ENCODE measurements at places on chromosomes 2 and 18.

GRCh38 chr2:75284345-75284744, 85.0 kb upstream of the TACR1 start:
- no peak for DNase-seq

- DNase-seq: no peak
Observed at GRCh38 chr2:224630659-224631550, 45.7 kb upstream of the CUL3 start.

DNA sequence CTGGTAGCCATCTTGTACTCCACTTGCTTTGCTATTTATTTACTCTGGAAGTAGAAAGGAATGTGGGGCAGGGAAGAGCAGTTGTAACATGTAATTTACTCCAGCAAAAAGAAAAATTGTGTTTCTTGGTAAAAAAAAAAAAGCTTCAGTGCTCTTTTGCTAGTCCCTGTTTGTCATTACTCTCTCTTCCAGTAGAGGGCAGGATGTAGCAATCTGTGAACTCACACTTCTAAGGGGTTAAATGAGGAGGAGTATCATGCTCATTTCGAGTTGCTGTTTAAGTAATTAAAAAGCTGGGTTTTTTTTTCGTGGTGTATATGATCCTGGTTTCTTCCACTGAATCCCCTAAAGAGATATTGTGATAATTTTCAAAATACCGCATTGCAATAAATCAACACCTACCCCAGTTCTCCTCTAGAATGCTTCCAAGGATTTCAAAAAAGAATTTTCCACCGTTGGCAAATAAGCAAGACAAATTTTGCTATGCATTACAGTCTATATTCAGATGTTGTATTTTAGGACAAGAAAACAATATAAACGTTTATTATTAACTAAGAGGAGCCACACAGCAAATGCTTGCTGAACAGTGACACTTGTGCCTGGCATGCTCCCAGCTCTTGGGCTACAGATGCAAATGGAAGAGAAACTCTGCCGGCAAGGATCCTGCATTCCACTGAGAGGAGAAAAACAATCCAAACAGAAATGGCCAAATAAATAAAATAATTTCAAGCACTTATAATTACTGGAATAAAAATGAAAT, 261.6 kb downstream of the ASXL3 start:
- no peak for DNase-seq

DNA sequence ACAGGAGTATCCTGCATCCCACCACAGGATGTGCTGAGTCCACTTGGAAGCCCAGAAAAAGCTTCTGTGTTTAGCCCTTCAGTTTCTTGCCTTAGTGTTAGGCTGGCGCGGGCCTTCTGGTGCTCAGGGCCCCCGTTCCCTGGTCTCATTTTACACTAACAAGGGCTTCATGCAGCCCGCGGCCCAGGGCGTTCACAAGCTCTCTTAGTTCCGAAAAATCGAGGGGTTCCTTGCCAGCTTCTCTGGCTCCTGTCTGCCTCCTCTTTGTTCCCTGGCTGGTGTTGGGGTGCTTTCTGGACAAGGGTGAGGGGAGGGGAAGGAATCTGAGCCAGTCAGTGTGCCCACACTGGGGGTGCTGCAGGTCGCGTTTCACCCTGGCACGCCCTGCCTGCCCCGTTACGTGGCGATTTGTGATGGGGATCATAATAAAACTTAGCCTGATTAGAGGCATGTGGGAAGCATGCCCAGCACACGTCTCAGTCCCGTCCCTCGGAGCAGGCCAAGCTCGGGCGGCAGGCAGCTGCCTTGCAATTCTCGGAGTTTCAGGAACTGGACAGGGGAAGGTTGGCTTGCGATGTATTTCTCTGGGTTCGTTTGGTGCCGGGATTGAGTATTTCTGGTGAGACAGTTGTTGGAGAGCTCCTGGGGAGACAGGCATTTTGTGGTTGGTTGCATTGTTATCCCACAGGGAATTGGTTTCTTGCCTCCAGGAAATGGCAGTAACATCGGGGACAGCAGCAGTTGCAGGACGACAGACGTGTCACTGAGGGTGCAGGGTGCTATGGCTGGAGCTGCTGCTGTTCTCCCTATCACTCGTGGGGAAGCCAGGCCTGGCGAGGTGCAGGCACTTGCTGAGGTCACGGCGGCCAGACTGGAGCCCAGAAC, 22.9 kb downstream of the SH3BP4 start:
- no peak for DNase-seq

DNA sequence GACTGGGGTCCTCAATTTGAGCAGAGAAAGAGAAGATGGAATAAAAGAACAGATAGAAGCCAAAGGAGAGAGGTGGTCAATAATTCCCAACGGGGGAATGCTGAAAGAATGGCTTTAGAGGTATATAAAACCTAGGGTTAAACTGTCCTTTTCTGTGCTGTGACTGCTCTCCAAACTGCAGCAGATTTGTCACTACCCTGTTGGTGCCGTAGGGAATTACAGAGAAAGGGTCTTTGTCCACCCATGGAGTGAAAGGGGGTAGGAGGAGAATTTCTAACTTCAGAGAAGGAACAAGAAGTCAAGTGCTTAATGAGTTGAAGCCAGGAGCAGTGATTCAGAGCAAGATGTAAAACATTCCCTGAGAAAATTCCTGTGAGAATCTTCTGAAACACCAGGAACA, 486.5 kb downstream of the NUP35 start:
- no peak for DNase-seq
